ENCODE measurements at places on chromosomes 16 and 17. TPM values are rescaled to one million over a fixed set of nuclear protein-coding genes. Genes with fewer than 3 reads are reported as not detected.

The CMTM2 gene
- total RNA-seq, result 1.7 TPM

The MYCBPAP gene
- 0.68 TPM for total RNA-seq

The NTN1 gene
- 68.8 TPM for total RNA-seq

The DRC3 gene
- 0.27 TPM for total RNA-seq

The KRTAP2-1 gene
- total RNA-seq, result not detected

The ZCCHC14 gene
- 33.0 TPM for total RNA-seq

The RHBDF2 gene
- total RNA-seq, result 91.6 TPM

The PRCD gene
- 1.9 TPM for total RNA-seq

The TNFAIP1 gene
- 43.3 TPM for total RNA-seq

The SETD1A gene
- total RNA-seq, result 14.6 TPM

The CACNG4 gene
- not detected for total RNA-seq

The GPRC5C gene
- 56.0 TPM for total RNA-seq

The NPIPA3 gene
- 12.8 TPM for total RNA-seq

The SECTM1 gene
- 16.7 TPM for total RNA-seq

The PITPNC1 gene
- total RNA-seq, result 8.4 TPM

The TMEM98 gene
- 85.3 TPM for total RNA-seq

The NPTX1 gene
- 0.68 TPM for total RNA-seq

GRCh38 chr17:2563061-2563460, 30.4 kb upstream of the PAFAH1B1 start:
- DNase-seq, result no peak

DNA sequence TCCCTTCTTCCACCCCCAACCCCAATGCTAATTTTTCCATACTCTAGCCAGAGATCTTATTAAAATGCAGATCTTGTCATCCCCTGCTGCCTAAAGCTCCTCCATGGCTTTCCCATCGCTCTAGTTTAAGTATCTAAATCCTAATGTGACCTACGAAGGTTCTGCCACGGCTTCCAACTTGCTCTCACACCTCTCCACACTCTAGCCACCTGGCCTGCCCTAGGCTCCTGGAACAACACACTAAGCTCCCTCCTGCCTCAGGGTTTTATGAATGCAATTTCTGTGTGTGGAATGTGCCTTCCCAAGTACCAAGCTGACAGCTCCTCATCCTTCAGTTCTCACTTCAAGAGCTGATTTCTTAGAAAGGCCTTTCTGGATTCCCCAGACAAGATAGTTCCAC, 16.6 kb downstream of the NXPH3 start:
- DNase-seq, result no peak

- DNase-seq, result no peak
Measured at GRCh38 chr17:57697197-57697596, 47.9 kb downstream of the CCDC182 start.

DNA sequence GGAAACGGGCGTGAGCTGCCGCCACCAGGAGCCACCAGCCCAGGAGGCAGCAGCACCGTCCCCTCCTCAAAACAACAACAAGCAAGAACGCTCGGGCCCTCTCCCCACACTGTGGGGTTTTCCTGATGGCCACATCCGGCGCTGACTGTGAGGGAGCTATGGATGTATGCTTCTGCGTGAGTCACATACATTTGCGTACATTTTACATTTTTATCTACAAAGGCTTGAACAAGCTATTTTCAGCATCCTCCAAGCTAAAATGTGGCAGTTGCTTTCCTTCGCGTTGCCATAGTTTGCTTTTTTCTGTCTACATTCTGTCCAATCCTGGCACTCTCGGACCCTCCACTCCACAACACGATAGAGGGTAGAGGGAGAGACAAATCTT, 2.0 kb upstream of the ABR start:
- no peak for DNase-seq

DNA sequence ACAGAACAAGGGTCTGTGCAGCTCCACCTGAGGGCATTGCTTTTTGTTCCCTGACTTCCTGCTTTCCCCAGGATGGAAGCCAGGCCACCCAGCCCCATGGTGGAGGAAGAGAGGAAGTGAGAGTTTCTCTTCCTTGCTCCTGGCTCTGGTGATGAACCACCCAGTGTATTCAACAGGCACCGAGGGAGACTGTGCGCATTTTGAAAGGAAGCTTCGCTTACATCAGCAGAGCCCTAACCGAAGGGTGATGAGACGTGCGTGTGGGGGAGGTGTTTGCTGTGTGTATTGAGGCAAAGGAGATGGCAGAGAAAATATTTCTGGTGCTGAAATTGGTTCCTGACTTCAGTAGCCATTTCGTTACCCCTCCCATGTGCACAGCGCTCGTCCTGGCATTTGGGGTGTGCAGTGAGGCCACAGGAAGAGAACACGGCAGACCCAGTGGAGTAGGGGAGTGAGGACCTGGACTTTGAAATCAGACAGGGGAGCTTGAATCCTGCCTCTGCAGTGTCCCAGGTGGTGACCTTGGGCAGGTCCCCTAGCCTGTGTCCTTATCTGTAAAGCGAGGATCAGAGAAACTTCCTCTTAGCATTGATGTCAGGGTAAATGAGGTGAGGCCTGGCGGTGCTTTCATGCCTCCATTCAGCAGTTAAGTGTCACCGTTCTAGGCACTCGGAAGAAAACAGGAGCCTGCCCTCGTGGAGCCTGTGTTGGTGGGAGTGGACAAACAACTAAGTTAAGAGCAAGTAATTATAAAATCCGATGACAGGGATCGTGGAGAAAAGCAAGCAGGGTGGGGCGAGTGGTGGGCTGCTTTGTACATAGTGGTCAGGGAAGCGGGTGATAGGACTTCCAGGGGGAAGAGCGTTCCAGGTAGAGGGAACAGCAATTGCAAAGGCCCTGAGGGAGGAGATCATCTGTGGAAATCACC, 7.4 kb downstream of the CMIP start:
- no peak for DNase-seq

GRCh38 chr16:72164691-72165090, 7.3 kb downstream of the PMFBP1 start:
- DNase-seq, result no peak

GRCh38 chr17:76076765-76077583, 2.0 kb upstream of the ZACN start:
- no peak for DNase-seq

DNA sequence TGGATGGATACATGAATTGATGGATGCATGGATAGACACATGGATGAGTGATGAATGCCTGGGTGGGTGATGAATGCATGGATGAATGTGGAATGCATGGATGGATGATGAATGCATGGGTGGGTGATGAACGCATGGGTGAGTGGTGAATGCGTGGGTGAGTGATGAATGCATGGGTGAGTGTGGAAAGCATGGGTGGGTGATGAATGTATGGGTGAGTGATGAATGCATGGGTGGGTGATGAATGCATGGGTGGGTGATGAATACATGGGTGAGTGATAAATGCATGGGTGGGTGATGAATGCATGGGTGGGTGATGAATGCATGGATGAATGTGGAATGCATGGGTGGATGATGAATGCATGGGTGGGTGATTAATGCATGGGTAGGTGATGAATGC, 83.9 kb upstream of the HSBP1 start:
- no peak for DNase-seq

DNA sequence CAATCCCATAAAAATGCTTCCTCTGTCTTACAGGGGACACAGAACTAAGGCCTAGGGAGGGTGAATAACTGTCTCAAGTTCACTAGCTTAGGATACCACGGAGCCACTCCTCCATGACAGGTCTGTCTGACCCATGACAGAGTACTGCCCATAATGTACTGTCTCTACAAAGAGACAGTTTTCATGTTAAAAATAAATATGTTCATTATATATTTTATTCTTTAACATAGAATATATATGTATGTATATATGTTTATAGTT, 28.3 kb upstream of the DYNLRB2 start:
- no peak for DNase-seq

- DNase-seq, result no peak
Measured at GRCh38 chr16:85279825-85280545, 167.7 kb upstream of the CIBAR2 start.

- no peak for DNase-seq
Measured at GRCh38 chr16:84117494-84117843, 727 bp upstream of the MBTPS1 start.

- DNase-seq, result no peak
Measured at GRCh38 chr17:5283571-5284315, 1.7 kb downstream of the RABEP1 start.

DNA sequence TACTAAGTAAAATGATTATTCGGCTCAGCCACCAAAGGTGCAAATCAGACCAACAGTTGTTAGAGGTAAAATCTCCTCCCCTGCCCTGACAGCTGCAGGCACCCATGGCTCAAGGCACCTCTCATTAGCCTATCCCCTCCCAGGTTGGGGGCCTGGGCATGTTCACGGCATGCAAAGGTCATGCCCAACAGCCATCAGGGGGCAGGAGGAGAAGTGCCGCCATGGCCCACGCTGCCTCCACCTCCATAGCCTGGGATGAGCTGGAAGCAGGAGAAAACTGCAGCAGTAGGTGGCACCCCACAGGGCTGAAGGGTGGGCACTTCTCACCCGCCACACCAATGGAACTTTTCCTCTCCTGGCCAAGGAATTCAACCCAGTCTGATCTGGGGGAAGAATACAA, 146.4 kb upstream of the COX10 start:
- no peak for DNase-seq

- no peak for DNase-seq
Measured at GRCh38 chr16:13315642-13316427, 414.4 kb downstream of the SHISA9 start.

GRCh38 chr17:45229681-45230409, 8.2 kb downstream of the FMNL1 start:
- no peak for DNase-seq

- DNase-seq, result no peak
Measured at GRCh38 chr16:66851166-66851964, 7.2 kb downstream of the CA7 start.

GRCh38 chr17:40063901-40064531, 1.3 kb downstream of the THRA start:
- DNase-seq, result no peak

DNA sequence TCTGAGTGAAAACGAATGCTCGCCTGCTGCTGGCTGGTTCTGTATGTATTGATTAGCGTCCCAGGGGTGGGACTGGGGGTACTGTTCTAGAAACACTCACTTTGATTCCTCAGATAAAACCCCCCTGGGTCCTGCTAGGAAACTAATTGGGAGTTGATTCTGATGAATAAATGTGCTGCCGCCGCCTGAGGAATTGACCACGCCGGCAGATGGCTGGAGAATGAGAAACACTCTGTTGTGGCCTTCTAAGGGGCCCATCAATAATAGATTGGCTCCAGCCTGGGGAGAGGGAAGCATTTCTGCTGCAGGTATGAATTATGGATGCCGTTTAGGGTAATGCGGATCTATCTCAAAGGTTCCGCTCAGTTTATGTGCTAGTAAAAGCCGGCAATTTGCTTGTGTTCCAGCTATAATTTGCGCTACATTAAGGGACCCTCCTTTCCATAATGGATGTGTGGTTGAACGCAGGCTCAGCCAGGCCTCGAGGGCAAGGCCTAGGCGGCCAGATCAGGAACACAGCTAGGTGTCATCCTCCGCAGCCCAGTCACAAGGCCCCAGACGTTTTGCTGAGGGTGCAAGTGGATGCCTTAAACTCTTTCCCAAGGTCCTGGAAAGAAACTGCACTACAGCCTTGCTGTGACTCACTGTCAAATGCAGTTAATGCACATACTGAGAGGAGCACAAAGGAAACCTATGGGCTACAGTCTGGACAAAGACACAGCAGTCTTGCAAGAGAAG, 132.2 kb upstream of the HS3ST2 start:
- no peak for DNase-seq

- no peak for DNase-seq
Measured at GRCh38 chr17:69250641-69251040, 22.0 kb upstream of the ABCA10 start.

GRCh38 chr17:71899317-71899716, 221.5 kb upstream of the SOX9 start:
- DNase-seq, result no peak

- no peak for DNase-seq
Measured at GRCh38 chr16:80695020-80695419, 109.4 kb downstream of the CDYL2 start.

GRCh38 chr17:27906623-27907022, 13.5 kb upstream of the LYRM9 start:
- DNase-seq, result no peak

DNA sequence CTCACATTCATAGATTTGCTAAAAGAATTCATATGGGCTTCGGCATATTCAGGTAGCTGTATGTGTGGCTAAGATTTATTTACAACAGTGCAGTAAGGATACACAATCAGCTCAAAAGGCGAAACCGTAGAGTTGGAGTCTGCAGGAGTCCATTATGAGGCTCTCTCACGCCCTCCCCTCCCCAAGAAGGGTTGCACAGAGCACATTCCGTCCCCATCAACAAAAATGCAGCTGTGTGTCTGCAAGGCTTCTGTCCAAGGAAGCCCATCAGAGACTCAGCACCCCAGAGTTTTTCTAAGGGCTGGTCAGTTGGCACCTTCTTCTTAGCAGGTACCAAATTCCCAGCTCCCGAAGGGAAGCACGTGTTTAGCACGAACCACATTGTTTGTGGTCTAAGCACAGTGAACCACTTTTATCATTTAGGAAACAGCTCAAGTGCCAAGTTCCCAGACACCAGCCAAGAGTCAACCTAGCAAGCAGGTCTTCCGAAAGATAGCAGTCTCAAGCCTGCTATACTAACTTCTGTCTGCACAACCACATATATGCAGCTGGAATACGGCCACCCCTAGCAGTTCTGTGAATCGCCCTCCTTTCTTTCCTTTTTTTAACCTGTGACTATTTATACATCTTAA, 28.5 kb upstream of the MEAK7 start:
- DNase-seq, result no peak

GRCh38 chr17:1829592-1830257, at the start of the genes RPA1 and SMYD4:
Gene RPA1, plus strand, starts transcription at chr17:1830005. Its CDS starts 89 bp downstream, at chr17:1830094.
Gene SMYD4, minus strand, starts transcription at chr17:1829902. Its CDS starts 1,908 bp downstream, at chr17:1827994.
- DNase-seq, result peak; percentile 41

GRCh38 chr16:75116081-75116910, at the start of gene LDHD:
Gene LDHD, minus strand, starts transcription at chr16:75116780. Its CDS starts 60 bp downstream, at chr16:75116720.
- peak; percentile 59 for DNase-seq

All from thoracic aorta (tissue), 2 donors.